KG1 (cell line): ENCODE measurements at places on chromosomes 2 and 18.
A peak's percentile ranks its signal among the peaks of the same experiment; 100 is the strongest.

DNA sequence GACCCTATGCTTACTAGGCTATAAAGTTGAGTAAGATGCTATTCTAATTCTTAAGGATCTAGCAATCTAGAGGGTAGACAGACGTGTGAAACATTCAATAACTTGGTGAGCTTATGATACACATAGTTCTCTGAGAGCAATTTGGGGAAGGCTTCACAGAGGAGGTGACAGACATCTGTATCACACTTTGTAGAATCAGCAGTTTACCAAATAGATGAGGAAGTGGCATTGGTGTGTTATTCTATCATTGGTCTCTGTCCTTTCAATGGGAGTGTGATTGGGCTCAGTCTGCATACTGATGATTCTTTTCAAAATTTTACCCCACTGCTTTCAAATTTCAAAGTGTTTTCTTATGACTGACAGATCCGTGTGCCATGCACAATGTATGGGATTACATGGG is 47.0 kb upstream of the TMEM178A start:
- no peak for DNase-seq

- DNase-seq = no peak
Measured at GRCh38 chr18:6878556-6879297, 149.2 kb downstream of the ARHGAP28 start.

DNA sequence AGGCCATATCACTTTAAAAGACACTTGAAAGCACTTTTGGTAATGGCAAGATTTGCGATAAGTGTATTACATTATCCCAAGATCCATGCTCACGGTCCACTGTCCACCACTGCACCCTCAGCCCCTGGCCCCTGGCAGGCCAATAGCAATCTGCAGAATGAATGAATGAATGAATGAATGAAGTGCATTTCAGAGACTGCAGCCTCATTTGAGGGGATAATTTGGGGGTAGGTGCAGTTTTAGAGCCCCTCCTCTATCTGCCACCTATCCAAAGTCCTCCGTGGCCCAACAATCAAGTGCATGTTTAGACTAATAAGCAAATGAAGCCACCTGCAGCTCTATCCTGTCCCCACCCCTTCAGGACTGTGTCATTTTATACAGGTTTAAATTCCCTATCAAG is 1.3 kb upstream of the RBM44 start:
- no peak for DNase-seq

DNA sequence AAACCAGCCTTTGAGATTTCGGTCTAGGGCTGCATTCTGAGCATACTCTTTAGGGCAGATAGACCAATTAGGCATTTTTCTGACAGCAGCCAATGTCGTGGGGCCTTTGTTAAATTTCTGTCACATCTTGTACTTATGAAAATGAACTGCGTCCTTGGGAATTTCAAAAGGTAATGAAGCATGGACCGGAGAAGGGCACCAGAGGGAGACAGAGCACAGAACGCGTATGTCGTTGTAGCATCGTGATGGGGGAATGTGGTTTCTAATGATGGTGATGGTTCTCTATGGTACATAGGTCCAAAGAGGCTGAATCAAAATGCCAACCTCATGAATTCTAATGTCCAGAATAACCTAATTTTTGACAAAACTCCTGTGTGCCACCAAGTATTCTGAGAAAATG is 483.9 kb upstream of the CRIM1 start:
- no peak for DNase-seq

GRCh38 chr2:17303054-17303453 is 215.2 kb downstream of the RAD51AP2 start:
- DNase-seq = no peak

GRCh38 chr2:55231546-55232083 is 478 bp downstream of the CLHC1 start:
- DNase-seq = no peak

- no peak for DNase-seq
Measured at GRCh38 chr2:198012025-198012424, 207.6 kb downstream of the PLCL1 start.

DNA sequence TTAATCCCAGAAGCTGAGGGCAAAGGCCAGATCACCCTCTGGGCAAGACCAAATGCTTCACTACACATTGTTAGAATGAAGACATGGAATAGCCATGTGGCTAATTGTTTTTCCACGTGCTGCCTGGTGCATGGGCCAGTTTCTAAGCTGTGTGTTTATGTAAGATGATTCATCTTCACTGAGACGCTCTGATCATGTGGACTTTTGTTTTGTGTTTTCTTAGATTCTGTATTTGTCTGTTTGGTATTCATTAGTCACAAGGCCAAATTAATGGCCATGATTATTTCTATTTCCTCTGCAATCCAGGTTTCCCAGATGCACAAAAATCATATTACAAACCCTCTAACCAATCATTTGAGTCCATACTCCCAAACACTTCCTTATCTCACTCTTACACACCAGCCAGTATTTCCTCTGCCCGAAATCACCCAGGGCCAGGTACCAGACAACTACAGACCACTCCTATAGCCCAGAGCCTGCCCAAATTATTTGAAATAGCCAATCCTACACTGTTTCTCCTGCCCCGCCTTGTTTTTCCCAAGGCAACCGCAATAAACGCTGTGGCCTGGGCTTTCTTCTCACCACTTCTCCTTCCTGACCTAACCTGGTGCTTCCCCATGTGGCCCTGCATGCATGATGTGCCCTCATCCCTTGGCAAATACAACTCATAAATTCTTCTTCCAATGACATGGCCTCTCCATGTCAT is 94.2 kb upstream of the SP3 start:
- DNase-seq = peak; percentile 7

- DNase-seq = no peak
Measured at GRCh38 chr2:39008665-39009064, 112.2 kb downstream of the SOS1 start.

DNA sequence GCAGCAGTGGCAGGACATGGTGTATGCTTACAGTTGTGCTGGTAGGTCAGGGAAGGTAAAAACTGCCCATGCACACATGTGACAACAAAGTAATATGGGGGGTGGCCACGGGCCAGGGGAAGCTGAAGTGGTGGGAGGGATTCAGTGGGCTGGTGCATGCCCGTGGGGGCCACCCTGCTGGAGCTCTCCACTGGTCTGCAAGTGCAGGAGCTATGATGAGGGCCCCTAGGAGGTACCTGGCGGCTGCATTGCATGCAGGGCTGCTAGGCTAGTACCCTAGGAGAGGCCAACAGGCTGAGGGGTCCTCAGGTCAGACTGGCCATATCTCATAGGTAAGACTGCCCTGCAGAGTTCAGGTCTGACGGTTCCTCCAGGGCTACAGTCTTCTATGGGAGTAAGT is 265.9 kb downstream of the NUP35 start:
- no peak for DNase-seq

- no peak for DNase-seq
Measured at GRCh38 chr2:166013878-166014277, 60.3 kb upstream of the TTC21B start.

GRCh38 chr18:54607213-54608027 is 16.4 kb downstream of the DYNAP start:
- no peak for DNase-seq

GRCh38 chr2:241230435-241230834 is 42.0 kb downstream of the ANO7 start:
- DNase-seq = no peak

DNA sequence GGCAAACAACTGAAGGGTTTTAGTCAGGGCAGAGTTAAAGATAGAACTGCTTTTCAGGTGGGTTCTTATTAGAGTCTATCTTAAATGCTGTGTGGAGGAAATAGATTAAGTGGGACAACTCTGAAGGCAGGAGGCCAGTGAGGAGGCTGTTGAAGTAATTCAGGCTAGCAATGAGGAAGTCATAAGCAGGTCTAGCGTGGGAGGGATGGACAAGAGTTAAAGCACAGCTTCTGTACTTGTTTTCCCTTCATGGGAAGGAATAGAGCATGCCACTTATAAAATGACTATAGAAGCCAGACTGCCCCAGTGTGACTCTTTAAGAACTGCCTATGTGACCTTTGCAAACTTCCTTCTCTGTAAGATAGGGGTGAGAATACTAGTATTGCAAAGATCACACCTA is 202.0 kb upstream of the LRRTM1 start:
- no peak for DNase-seq

DNA sequence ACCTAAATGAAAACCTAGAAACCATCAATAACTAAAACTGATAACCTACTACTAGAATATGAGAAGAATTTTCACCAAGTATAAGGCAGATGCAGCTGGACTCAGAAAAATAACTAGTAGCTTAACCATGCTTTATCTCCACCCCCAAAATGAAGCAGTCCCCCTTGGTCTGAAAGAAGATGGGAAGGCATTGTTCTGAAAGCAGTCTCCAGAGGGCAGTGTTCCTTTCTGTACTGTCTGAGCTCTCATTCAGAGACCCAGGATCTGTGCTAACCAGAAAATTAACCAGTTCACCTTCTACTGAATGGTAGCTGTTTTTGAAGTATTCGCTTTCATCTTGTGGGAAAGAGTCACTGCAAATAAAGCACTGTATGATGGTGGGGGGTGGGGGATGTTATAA is 273.0 kb downstream of the PDE11A start:
- DNase-seq = no peak

GRCh38 chr2:51693640-51694039 is 661.7 kb upstream of the NRXN1 start:
- no peak for DNase-seq

GRCh38 chr2:20633794-20634506 is 16.9 kb downstream of the HS1BP3 start:
- DNase-seq = no peak

- no peak for DNase-seq
Measured at GRCh38 chr2:38933653-38934052, 44.0 kb downstream of the ARHGEF33 start.

GRCh38 chr2:152627351-152627957 is 89.8 kb downstream of the PRPF40A start:
- no peak for DNase-seq

DNA sequence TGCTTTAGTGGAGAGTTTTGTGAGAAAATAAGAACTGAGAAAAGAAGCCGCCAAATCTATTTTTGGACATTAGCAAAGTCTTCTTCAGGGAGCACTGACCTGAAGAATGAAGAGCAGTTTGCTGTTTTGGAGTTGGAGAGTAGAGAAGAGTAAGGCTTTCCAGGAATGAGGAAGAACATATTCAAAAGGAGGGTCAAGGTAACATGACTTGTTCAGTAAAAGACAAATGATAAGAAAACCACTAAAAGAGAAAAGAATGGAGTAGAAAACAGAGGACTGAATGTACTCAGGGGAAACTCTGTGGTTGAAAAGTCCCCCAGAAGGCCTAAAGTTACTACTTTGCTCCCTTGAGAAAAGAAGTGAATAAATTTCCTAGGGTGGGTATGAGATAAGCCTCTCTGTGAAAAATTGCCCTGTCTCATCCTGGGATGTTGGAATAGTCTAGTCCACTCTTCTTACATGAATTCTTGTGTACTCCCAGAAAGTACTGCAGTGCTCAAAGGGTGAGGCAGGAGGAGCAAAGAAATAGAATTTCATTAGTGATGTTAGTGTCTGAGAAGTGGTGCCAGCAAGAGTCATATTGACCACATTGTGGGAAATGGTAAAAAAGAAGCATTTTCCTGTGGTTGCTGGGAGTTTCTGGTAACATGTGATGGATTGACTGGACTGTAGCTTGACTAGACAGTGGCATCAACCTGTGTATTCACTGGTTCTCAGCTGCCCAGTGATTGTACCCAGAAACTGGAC is 27.8 kb downstream of the MBD5 start:
- peak; percentile 18 for DNase-seq

DNA sequence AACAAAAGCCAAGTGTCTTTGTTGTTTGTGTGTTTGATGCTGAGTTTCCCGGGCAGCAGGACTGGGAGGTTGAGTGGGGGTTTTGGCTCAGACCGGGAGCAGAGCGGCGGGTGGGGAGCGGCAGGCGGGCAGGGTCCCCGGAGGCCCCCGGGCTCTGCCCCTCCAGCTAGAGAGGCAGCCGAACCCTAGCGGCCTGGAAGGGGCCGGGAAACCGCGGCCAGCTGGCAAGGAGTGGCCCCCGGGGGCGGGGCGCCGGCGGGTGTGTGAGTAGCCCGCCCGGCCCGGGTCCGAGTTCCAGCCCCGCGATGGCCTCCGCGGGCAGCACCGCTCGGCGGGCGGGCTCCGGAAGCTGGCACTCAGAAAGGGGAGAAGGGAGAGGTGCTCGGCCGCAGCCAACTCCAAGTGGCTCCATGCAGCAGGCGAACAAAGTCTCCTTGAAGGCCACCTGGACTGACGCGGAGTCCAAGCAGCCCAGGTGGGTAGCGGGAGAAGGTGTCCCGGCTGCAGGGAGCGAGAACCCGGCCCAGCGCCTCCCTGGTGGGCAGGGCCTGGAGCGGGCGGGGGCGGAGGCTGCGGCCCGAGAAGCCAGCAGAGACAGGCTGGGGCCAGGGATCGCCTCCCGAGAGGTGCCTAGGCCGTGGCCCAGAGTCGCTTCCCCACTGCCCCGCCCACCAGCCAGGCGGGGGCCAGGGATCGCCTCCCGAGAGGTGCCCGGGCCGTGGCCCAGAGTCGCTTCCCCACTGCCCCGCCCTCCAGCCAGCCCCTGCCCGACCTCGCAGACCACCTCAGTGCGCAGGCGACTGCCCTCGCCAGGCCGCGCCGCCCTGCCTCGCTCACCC is at the start of gene ANKRD53:
ANKRD53 (plus strand) TSS at position 290 of the 839 bp plus-strand sequence; CDS start at position 306, 16 bp downstream.
- DNase-seq = no peak

DNA sequence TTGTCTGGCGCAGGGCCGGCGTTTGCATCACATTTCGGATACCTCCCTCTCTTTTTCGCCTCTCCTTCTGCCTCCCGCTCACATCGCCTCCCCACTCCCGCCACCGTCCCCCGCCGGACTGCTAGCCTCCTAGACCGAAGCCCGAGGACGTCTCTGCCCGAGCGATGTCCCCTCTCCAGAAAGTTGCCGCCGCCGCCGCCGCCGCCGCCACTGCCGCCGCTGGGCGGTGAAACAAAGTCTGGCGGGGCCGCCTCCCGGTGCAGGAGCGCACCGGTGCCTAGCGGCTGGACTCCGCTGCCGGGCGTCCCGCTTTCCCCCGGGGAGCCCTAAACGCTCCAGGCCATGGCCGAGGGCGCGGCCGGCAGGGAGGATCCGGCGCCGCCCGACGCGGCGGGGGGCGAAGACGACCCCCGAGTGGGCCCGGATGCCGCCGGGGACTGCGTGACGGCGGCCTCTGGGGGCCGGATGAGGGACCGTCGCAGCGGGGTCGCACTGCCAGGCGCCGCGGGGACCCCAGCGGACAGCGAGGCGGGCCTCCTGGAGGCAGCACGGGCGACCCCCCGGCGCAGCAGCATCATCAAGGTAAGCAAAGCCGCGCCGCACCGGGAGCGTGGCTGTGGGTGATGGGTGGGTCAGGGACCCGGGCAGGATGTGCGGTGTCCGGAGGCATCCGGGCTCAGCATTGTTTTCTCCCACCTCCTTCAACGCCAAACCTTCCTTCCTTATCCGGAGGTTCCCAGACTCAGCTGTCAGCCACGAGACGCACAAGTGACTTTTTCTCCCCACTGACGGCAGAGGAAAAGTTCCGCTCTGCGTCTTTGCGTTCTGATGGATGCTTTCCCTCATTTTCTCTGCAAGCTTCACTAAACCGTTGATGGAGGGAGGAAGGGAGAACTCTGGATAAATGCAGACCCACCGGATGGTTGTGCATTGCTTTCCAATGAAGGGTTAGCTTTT is 643 bp downstream of the PLCL1 start:
- DNase-seq = no peak

GRCh38 chr2:189685540-189686229 is 11.2 kb downstream of the ANKAR start:
- peak; percentile 15 for DNase-seq

- no peak for DNase-seq
Measured at GRCh38 chr2:47266939-47267710, 112.0 kb upstream of the STPG4 start.
